GM19239 (cell line): ENCODE measurements at places on chromosomes 6 and 20.
A peak's percentile ranks its signal among the peaks of the same experiment; 100 is the strongest.

DNA sequence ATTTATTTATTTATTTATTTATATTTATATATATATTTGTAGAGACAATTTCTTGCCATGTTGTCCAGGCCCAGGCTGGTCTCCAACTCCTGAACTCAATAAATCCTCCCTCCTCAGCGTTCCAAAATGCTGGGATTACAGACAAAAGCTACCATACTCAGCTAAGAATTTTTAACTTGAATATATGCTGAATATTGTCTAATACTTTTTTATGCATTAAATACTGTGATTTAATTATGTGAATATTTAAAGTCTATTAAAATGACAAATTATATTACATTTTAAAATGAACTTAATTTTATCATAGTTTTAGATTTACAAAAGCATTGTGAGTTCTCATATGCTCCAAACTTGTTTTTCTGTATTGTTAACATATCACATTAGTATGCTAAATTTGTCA lies 1022.4 kb downstream of the GRIK2 start:
- DNase-seq, result no peak

DNA sequence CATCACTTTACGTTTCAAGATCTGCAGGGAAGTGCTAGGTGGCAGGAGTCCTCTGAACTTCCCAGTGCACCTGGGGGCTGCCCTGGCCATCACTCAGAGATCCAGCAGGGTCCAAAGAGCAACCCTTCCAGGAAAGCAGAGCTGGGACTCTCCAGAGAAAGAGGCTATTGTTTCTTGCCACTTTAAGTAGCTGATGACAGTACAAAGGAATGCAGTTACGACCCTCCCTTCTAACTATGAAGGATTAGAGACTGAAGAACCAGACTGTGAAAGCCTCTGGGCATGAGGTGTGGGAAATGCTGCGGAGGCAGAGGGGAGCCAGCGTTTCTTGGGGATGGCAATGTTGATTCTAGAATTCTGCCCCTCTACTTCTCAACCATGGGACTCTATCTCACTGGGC lies 189.1 kb upstream of the SUPT3H start:
- no peak for DNase-seq

DNA sequence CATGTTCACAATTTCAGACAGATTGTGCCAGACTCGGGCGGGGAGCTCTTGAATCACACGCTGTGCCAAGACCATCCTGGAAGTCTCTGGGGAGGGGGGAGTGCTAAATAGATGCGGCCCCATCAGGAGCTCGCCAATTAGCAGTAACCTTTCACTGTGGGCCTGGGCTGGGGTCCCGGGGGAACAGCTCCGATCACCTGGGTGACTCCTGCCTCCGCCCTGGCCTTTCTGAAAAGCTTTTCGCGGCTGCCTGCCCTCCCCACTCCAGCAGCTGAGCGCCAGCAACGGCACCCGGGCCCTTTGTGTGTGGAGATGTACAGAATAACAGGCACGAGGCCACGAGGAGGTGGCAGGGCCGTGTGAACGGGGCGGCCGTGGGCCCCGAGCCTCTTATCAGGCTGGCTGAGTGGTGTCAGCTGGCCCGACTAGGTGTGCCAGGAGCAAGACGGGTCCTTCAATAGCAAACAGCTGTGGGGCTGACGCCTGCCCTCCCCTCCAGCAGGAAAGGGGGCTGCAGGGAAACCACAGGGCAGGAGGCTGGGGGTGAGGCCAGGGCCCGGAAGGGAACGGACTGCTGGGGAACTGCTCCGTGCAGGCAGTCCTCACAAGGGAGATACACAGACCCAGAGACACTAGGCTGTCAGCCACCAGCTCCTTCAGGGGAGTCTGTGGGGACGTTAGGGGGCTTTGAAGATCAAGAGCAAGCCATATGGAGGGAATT lies 56.8 kb downstream of the NOL4L start:
- no peak for DNase-seq

- no peak for DNase-seq
Observed at GRCh38 chr6:139582956-139583355, 208.5 kb upstream of the CITED2 start.

DNA sequence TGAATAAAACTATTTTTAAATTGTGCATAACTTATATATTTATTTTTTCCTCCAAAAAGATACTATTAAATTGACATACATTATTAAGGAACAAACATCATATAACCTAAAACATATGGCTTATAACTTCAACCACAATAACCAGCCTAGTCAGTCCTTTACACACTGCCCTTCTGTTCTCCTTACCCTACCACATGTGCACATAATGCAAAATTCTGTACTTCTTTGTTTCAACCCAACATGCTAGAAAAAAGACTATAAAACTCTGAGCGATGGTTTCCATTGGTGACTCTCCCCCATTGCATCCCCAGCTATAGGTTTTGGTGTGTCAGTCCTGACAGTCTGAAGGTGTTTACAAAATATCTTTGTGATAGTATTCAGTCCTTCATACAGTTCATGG lies 14.8 kb upstream of the TTK start:
- DNase-seq, result no peak

- DNase-seq, result no peak
Observed at GRCh38 chr6:15522026-15522425, 140.8 kb downstream of the DTNBP1 start.

DNA sequence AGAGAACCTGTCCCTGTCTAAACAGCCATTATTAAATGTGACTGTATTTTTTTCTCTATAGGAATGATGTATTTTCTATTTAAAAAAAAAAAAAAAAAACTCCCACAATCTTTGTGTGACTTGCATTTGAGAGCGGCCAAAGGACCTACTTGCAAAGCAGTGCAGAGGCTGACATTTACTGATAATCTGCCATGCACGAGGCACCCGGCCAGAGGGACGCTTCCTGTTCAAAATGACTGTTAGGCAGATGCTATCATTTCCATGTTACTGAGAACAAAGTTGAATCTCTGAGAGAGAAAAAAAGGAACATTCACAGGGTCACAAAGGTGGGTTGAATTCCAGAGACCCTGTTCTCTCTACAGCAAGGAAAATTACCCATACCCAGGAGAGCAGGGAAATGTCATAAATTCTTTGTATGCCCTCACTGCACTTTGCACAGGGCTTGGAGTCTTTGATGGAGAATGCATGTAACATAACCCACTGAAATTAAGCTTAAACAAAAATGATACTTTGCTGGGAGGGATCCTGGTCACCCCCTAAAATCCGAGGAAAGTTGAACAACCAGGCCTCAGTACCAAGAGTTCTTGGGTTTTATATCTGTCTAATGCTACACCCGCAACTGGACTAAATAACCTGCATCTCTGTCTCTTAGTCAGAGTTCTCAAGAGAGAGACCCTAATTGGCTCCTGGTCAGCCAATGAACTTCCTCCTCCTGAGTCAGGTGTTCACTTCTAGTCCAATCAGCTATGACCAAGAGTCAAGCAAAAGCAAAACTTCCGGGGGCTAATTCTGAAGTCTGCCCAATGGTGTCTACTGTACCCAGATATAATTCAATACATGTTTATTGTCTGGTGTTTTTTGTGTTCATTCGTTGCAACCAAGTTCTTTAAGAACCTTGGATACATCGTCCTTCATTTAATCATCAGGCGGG lies 61.2 kb downstream of the GCLC start:
- no peak for DNase-seq

GRCh38 chr6:5729080-5729434 lies 277.7 kb downstream of the NRN1 start:
- DNase-seq, result no peak

DNA sequence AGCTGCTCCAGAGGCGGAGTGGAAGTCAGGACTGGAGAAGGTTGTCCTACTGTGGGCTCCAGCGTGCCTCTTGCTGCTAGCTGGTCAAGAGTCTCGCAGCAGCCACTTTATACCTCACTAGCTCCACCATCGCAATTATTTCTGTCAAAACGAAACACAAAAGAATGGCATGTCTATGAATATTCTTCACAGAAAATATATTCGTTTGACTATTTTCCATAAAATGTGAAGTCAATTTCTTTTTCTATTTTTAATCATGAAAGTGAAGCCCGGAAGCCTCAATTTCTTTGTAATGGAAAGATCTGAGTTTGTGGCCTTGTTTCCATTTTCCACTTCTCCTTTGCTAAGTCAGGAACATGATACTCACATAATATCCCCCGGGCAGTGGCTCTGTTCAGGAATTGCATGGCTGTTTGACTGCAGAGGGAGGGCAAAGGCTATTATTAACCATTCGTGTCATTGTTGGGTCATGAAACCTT lies 51.7 kb downstream of the DTD1 start:
- no peak for DNase-seq

GRCh38 chr6:10424040-10424439 lies 9.2 kb upstream of the TFAP2A start:
- DNase-seq, result no peak

- no peak for DNase-seq
Observed at GRCh38 chr6:139853302-139853992, 479.0 kb upstream of the CITED2 start.

- no peak for DNase-seq
Observed at GRCh38 chr6:33794910-33795623, 6.1 kb upstream of the LEMD2 start.

- peak; percentile 41 for DNase-seq
Observed at GRCh38 chr20:38863024-38863851, 57.7 kb downstream of the PPP1R16B start.

DNA sequence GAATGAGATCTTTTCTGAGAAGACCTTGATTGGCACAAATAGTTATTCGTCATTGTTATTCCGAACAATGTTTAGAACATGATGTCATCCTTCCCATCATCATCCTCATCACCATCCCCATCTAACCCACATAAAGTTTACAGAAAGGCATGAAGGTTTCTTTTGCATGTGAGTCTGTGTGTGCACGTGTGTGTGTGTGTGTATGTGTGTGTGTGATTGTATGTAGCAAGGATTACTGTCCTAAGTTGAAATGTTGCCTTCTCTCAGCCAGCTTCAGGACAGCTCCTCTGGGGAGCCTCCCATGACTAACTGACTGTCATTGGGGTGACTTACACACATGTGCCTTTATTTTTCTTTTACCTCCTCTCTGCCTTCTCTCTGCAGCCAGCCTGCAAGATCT lies 113.5 kb downstream of the SLC22A3 start:
- DNase-seq, result no peak

GRCh38 chr20:41278936-41279335 lies 38.6 kb downstream of the ZHX3 start:
- no peak for DNase-seq

GRCh38 chr6:75266716-75267291 lies 17.8 kb downstream of the TMEM30A start:
- peak; percentile 10 for DNase-seq

DNA sequence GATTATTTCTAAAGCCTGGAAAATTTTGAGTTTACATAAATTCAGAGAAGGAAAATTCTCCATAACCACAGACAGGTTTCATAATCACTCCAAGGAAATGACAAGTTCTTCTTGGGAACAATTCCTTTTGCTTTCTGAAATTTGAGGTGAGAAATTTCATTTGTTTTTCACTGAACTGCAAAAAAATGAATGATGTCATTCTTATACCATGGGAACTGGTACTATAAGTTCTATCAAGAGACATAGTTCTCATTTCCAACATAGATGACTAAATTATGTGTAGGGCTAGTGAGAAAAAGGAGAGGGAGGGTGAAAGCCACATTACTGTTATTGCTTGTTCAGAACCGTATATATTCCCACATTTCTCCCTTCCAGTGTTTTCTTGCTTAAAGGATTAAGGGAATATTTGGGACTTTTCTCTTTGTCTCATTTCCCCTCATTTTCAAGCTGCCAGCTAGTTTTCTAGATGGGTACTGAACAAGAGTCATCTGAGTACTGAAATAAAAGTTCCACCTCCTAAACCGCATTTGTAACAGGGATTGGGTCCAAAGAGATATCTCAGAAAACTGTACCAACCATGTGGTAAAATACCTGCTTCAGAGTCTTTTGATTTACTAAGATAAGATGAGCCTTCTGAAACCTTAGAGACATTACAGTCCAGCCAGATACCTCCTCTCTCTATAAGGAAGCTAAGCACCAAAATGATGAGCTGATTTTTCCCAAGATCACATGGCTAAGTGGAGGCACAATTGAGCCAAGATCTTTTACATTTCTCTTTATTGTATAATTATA lies 144.3 kb upstream of the PRDM1 start:
- no peak for DNase-seq

GRCh38 chr20:31857861-31858759 lies 12.2 kb downstream of the DUSP15 start:
- peak; percentile 82 for DNase-seq

DNA sequence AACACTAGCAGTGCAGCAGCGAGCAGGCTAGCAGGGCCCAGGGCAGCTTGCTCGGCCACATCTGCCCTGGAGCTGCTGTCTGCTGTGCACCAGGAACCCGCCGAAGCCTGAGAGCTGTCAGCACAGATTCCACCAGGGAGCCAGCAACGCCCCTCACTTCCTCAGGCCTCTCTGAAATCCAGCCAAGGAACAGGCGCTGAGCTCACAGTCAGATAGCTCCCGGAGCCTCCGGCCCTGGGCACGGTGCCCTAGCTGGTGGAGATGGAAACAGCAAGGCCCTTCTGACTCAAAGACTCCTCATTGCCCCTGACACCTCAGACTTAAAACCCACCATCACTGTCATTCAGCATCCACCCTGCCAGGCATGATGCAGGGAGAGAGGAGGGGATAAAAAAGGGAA lies 839.4 kb downstream of the MAFB start:
- no peak for DNase-seq

GRCh38 chr20:41862476-41862875 lies 244.3 kb upstream of the CHD6 start:
- no peak for DNase-seq

- DNase-seq, result no peak
Observed at GRCh38 chr6:8940356-8940755, 505.0 kb upstream of the SLC35B3 start.

DNA sequence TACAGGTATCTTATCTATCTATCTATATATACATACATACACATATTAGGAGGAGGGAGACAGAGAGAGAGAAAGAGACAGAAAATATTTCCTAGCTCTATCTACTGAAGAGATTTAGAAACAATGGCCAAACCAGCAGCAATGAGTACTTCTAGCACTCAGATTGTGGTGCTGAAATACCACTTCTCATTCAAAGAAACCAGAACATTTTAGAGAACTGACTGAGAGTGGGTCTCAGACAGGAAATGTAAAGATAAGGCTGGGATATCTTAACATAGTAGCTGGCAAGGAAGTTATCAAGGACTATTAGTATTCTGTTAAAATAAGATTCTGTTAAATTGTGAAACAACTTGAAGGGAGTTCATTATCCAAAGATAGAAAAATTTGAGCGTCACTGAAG lies 57.0 kb downstream of the DNAAF9 start:
- DNase-seq, result no peak

DNA sequence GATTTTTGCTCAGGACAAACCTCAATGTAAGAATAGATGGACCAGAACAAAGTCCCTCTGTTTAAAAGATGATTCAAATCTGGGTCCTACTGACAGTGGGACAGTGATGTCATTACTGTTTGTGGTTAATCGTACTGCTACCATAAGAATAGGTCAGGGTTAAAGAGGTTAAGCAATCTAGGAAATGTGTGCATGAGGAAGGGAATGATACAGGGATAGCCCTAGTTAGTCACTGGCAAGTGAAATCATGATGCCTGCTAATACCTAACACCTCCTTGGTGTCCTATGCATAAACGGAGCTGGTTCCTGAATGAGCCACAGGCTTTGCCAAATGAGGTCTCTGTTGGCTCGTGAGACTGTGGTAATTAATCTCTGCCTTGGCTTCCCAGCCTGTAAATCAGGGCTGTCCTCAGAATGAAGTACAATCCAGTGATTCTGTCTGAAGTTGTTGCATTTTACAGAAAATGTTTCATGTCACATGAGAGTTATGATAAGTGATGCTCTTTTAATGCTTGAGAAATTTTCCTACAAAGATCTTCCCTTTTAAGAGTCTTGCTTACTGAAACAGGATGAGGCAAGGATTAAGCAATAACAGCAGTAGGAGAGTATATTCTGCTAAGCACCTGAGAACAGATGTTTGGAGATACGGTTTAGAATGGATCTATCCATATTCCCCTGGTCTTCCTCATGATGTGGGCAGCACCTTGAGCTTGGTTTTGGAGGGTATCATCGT lies 3.8 kb downstream of the MEP1A start:
- no peak for DNase-seq
